ENCODE measurements at places on chromosomes 5 and 9.

DNA sequence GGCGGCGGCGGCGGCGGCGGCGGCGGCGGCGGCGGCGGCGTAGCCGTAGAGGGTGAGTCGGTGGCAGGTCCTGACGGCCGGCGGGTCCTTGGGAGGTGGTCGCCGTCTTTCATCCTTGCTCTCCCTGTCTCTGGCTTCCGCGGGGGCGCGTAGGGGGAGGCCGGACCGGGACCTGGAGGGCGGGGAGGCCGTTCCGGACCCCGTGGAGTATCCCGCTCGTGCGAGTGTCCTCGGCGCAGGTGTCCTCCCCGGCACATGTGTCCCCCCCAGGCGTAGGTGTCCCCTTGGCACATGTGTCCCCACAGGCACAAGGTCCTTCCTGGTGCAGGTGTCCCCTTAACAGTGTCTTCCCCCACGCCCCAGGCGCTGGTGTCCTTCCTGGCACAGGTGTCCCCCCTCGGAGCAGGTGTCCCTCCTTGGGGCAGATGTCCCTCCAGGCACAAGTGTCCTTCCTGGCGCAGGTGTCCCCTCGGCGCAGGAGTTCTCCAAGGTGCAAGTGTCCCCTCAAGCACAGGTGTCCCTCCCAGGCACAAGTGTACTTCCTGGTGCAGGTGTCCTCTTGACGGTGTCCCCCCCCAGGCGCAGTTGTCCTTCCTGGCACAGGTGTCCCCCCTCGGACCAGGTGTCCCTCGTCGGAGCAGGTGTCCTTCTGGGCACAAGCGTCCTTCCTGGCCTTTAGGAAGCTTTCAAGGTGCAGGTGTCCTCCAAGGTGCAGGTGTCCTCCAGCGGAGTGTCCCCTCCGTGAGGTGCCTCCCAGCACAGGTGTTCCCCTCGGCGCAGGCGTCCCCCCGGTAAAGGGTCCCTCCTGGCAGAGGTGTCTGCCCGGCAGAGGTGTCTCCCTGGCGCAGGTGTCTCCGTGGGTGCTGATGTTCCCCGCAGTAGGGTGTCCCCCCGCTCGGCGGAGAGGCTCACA is 519 bp downstream of the EXOC3 start:
- peak; percentile 21 for DNase-seq

DNA sequence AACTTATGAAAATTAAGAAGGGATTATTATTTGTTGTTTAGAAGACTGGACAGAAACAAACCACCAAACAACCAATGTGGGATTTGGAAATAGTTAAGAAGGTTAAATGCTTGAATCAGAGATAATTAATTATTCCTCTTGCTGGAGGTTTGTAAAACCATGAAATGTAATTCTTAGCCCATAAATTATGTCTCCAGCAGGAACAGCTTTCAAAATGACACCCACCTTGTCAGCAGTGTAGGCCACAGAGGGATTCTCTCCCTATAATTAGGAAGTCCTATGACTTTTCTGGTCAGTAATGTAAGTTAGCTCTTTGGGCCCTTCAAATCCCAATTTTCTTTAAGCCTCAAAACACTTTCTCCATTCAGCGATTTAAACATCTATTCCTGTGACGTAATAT is 63.3 kb downstream of the DRD1 start:
- DNase-seq: no peak

DNA sequence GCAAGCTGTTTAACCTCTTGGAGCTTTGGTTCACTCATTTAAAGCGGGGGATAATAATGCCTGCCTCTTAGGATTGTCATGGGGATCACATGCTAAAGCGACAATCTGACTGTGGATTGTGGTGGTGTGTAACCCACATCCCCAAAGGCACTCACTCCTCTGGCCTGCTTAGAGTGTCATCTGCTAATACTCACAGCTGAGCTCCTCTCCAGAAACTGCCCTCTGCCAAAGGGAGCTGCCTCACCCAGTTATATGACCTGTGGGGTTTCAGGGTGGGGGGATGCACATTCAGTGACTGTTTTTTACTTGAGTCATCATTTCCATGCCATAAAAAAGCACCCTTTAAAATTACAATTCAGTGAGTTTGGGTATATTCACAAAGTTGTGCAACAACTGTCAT is 110.0 kb upstream of the SPOCK1 start:
- no peak for DNase-seq

DNA sequence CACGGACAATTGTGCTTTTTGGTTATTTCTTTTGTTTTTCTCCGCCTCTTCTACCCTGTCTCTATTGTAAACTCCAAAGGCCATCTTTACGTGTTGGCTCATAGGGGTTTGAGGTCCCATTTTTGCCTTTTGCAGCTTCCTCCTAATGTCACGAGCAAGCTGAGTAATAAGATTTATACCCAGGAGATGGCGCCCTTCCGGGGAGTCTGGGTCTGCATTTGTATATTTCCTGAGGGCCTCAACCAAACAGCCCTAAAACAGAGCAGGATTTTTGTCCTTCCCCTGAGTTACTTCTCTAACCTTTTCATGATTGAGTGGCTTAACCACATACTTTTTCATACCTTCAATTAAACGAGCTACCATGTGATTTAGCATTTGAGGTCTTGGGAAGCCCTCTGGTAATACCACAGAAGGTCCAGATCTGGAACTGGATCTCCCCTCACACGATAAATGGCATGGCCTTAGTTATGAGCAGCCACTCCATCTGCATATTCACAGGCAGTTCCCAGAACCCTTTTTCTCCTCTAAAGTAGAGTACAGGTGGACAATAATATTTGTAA is 11.2 kb upstream of the CFAP95 start:
- DNase-seq: no peak

GRCh38 chr5:137207023-137207760 is 291.9 kb downstream of the SPOCK1 start:
- no peak for DNase-seq

GRCh38 chr5:147507480-147508126 is 2.3 kb downstream of the DPYSL3 start:
- DNase-seq: no peak

DNA sequence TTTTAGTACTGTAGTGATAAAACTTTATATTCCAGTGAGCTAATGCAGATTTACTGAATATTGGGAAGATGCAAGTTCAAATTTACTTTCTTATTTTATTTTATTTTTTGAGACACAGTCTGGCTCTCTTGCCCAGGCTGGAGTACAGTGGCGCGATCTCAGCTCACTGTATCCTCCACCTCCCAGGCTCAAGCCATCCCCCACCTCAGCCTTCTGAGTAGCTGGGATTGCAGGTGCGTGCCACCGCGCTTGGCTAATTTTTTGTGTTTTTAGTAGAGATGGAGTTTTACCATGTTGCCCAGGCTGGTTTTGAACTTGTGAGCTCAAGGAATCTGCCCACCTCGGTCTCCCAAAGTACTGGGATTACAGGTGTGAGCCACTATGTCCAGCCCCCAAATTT is 9.9 kb downstream of the PHAX start:
- DNase-seq: no peak

GRCh38 chr5:116583085-116583861 is 8.7 kb upstream of the SEMA6A start:
- no peak for DNase-seq

GRCh38 chr9:28163619-28164018 is 590.3 kb upstream of the C9orf72 start:
- DNase-seq: no peak

DNA sequence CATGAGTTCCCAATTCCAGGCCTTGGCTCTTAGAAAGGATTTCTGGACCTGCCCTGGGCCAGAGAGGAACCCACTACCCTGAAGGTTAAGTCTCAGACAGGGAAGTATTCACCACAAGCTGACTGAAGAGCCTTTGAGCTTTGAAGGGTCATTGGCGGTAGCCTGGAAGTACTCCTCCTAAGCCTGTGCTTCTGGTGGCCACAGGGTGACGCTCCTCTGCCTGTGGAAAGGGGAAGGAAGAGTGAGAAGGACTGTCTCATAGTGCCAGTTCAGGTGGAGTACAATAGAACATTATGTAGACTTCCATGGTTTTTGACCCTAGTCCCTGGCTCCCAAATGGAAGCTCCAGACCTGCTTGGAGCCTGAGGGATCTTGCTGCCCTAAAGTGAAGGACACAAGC is 1233.2 kb upstream of the CDH6 start:
- DNase-seq: no peak
